ENCODE measurements at places on chromosomes 13 and 19.

GRCh38 chr13:49251326-49251725 lies 3.6 kb downstream of the CDADC1 start:
- no peak for DNase-seq

DNA sequence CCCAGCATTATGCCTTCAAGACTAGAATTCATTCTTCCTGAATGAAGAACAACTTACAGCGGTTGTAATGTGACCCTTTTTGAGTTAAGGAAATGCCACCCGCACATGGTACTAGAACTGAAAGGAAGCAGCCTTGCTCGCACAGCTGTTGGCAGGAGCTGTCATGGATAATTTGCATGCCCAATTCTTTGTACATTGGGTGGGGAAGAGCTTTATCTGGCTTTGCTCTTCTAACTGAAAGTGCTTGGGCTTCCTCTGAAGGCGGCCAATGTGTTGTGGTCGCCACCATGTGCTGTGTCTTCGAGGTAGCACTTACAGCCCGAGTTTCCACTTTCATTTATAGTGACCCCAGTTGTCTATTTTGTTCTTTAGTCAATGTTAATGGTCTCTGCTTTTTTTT lies 3.4 kb downstream of the CCNE1 start:
- no peak for DNase-seq

DNA sequence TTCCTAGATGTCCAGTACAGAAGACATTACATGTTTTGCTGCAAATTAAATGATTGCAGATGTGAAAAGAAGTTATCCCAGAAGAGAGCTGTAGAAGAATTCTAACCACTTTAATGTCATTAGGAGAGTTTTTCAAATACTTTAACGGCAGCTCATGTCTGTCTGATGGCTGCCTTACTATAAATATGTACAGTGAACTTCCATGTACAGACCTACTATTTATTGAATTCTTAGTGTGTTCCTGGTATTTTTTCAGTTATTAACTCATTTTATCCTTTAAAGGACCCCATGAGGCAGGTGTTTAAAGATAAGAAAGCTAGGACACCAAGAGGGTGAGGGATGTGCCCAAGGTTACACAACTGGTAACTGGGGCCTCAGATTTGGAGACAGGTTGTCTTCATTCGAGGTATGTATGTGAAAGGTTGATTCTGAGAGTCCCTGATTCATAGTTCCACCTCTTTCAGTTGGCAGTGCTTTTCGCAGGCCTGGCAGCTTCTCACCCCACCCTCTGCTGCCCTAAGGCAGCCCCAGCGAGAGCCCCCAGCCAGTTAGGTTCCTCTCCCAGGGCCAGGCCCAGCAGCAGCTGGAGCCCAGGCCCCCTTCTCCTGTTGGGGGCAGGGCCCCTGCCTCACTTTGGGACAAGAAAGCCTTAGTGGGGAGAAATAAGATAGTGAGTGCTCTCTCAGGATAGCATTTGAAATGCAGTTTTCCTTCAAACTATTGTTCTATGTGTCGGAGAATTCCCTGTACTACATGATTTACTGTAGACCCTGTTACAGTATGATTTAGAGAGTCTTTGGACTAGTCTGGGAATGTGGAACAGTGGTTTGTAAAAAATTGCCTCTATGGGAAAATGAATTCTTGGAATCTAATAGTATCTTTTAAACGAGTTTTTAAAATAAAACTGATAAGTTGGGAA lies 67.7 kb upstream of the TEX29 start:
- DNase-seq, result no peak

DNA sequence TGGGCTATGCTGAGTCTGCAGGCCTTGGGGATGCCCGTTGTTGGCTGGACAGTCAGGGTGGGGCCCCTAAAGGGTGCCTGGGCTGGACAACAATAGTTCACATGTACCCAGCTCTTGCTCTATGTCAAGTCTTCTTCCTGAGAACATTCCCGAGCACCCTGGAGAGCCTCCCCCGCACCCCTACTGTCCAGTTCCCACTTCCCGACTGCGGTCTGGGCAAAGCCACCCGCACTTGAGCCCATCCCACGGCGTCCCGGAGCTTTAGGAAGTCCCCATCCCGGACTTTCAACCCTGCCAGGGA lies 1.1 kb upstream of the MPND start:
- no peak for DNase-seq

GRCh38 chr13:23203516-23203915 lies 22.7 kb downstream of the SGCG start:
- DNase-seq, result no peak

- no peak for DNase-seq
Observed at GRCh38 chr19:49349567-49349966, 12.6 kb downstream of the TEAD2 start.

- peak; percentile 2 for DNase-seq
Observed at GRCh38 chr19:21519488-21519887, 14.1 kb downstream of the ZNF429 start.

DNA sequence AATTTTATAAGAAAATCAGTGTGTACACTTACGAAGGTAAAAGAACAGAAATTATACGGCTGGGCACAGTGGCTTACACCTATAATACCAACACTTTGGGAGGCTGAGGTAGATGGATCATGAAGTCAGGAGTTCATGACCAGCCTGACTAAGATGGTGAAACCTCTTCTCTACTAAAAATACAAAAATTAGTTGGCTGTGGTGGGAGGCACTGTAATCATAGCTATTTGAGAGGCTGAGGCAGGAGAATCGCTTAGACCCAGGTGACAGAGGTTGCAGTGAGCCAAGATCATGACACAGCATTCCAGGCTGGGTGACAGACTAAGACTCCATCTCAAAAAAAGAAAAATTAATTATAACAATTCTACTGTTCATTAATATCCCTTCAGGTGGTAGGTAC lies 151.9 kb downstream of the ZNF737 start:
- no peak for DNase-seq

- no peak for DNase-seq
Observed at GRCh38 chr13:84980571-84980970, 818.6 kb downstream of the SLITRK6 start.

- peak; percentile 8 for DNase-seq
Observed at GRCh38 chr13:25171517-25172302, at the start of gene AMER2. Gene AMER2 (minus strand): TSS chr13:25172288. CDS start chr13:25171619, 669 bp downstream.

GRCh38 chr13:110089100-110089499 lies 217.9 kb downstream of the COL4A1 start:
- no peak for DNase-seq

DNA sequence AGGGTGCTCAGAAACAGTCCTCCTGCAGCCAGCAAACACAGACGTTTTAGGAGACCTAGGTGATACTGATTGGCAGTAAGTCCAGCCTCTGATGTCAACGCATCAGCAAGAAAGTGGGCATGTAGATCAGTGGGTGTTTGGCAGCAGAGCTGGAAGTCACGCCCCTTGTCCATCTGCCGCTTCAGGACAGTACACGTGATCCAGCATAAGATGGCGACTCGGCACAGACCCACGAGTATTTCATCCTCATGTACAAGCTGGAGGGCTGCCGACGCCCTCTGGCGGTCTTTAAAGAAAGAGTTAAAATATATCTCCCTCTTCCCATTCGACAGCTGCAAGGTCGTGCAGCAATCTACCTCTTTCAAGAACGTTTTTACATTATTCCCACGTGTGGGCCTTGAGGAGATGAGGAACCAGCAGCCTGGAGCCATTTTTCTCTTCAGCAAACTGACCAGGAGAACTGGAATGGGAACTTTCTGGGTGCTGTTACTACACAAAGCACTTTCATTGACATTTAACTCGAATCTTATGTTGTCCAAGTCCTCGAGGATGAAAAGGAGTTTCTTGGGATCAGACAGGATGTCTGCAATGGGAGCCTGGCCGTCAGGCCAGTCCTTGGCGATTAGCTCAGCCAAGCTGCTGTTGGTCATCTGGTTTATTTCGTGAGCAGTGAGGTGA lies 22.3 kb downstream of the NLRP11 start:
- DNase-seq, result peak; percentile 58

DNA sequence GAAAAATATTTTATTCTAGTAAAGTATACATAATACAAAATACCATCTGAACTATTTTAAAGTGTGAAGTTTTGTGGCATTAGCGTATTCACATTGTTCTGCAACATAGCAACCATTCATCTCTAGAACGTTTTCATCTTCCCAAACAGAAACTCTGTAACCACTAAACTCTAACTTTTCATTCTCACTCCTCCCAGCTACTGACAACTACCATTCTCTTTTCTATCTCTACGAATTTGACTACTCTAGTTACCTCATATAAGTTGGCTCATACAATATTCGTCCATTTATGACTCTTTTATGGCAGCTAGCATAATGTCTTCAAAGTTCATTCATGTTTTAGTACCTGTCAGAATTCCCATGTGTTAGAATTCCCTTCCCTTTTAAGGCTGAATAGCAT lies 150.5 kb upstream of the MIR17HG start:
- DNase-seq, result no peak

GRCh38 chr19:40600570-40601133 lies 517 bp upstream of the LTBP4 start:
- no peak for DNase-seq

DNA sequence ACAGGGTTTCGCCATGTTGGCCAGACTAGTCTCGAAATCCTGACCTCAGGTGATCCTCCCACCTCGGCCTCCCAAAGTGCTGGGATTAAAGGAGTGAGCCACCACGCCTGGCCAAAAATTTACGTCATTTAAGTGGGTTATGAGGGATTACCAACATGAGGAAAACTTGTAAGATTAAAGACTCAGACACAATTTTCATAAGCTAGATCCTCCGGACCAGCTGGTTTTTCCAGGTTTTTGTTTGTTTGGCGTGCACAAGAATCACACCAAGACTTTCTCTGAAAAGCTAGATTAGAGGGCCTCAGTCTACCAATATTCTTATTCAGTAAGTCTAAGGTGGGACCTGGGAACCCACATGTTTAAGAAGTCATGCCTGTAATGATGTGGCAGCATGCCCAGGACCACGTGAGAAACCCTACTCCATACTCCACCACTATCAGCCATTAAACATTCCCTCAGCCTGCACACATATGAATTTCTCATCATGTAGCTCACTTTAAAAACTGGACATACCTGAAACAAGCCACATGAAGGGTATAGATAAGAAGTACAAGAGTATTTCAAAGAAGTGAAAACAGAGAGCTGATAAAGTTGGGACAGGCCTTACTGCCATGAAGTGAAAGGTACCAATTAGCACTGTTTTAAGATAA lies 25.7 kb downstream of the DIAPH3 start:
- DNase-seq, result no peak

DNA sequence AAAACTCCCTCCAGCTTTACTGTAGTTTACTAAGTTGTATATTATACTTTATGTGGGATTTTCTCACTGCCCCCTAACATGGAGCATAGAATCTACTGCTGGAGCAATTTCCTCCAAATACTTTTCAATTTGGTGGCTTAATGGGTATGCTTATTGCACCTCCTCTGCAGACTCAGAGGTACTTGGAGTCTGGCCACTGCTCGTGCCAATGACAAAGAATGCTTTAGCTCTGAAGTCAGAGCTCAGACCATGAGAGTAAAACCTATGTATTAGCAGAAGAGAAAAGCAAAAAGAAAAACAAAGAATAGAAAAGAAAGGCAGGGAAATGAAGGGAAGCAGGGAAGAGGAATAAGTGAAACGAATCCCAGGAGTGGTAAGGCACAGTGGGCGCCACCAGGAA lies 71.9 kb downstream of the SUCLA2 start:
- peak; percentile 25 for DNase-seq

GRCh38 chr19:3075605-3076431 lies 13.5 kb upstream of the TLE5 start:
- no peak for DNase-seq

DNA sequence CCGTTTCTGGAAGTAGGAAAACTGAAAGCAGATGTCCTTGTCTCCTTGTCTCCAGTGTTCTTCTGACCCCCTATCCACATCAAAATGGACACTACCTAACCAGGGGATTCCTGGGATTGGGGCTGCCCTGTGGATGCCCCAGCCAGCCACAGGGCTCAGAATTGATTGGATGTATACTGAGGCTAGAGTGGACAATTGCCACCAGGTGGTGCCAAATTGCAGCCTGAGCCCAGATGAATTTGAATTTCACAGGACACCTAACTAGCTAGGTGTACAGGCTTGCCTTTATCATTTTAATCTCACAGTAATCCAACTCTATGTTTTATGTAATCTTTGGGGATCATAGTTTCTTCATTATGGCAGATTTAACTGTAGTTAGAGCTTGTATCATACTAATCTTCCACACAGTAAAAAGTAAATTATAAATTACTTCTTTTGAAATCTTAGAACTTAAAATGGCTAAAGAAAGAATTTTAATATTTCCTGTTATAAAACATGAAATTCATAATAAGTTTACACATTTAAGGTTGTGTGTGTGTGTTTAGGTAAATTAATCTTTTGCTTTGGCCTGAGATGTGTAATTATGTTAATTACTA lies 58.0 kb downstream of the PIBF1 start:
- DNase-seq, result peak; percentile 69

GRCh38 chr13:35964863-35965180 lies 166.4 kb downstream of the DCLK1 start:
- peak; percentile 94 for DNase-seq

- DNase-seq, result peak; percentile 17
Observed at GRCh38 chr13:21399741-21400140, 59.4 kb downstream of the ZDHHC20 start.

GRCh38 chr13:98571955-98572662 lies 4.8 kb downstream of the STK24 start:
- peak; percentile 37 for DNase-seq

GRCh38 chr19:32646556-32646955 lies 28.4 kb downstream of the ANKRD27 start:
- DNase-seq, result no peak

GRCh38 chr19:55368701-55369563 lies 1.3 kb downstream of the IL11 start:
- DNase-seq, result no peak

DNA sequence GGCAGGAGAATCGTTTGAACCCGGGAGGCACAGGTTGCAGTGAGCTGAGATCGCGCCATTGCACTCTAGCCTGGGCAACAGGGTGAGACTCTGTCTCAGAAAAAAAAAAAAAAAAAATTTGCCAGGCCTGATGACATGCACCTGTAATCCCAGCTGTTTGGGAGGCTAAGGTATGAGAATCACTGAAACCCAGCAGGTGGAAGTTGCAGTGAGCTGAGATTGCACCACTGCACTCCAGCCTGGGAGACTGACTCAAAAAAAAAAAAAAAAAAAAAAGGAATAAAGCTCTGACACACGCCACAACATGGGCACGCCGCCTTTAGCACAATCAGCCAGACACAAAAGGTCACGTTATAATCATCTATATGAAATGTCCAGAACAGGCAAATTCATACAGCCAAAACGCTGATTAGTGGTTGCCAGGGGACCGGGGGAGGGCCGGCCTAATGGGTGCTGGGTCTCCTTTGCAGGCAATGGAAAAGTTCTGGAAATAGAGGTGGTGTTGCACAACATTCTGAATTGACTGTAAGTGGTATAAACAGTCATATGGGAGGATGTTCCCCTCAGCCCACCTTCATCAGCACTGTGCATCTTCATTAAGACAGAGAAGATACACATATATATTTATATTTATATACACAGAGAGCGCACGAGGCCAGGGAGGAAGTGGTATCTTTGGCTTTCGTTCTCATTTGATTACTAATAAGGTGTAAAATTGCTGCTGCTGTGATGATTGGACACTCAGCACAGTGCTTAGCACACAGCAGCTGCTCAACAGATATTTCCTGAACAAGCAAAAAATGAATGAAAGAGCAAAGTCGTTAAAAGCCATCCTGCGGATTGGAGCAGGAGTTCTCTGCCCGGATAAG lies 3.8 kb downstream of the HSPBP1 start:
- no peak for DNase-seq

All from choroid plexus epithelial cell (primary cell).